ENCODE measurements at places on chromosomes 6 and 20.

DNA sequence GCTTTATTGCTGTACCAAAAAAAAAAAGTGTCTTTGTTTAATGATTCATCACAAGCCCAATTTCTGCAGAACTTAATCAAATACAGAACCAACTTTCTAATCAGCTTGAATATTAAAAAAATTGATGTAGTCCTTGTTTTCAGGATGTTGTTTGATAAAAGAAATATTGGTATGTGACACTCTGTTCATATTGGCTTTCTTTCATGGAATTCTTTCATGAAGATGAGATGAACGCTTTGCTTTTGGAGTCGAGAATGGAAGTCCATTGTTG, 184.3 kb downstream of the ZNF217 start:
- no peak for DNase-seq

DNA sequence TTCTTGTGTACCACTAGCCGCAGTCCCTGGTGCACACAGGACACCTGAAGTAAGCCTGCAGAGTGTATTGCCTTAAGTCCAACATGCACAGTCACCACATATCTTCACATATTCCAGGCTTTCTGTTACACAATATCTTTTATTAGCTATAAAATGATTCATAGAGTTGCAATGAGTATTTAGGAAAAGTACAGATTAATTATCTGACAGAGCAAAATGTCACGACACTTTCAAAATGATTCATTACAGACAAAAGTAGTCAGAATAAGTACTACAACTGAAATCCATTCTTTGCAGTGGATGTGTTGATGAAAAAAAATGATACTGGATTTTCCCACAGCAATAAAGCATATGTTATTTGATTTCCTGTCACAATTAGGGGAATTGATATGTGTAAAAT, 199.5 kb upstream of the ASCC3 start:
- DNase-seq: no peak

DNA sequence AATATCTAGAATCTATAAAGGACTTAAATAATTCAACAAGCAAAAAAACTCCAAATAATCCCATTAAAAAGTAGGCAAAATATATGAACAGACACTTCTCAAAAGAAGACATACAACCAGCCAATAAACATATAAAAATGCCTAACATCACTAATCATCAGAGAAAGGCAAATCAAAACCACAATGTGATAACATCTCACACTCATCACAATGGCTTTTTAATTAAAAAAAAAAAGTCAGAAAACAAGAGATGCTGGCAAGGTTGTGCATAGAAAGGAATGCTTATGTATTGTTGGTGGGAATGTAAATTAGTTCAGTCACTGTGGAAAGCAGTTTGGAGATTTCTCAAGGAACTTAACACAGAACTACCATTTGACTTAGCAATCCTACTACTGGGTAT, 979.6 kb upstream of the MAP3K7 start:
- no peak for DNase-seq

DNA sequence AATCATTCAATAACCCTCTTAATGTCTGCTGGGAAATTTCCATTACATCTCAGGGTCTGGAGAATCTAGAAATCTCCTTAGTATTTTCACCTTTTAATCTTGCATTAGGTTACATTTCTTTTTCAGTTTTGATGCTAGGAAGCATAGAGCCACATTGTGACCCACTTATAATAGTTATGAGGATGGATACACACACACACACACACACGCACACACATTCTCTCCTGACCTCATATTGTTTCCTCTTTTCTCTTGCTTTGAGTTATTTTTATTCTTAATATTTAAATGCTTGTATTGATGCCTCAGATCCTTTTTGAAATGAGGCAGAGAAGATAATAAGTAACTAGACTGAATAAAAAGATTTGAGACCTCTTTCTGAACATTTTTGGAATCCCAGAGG, 128.4 kb downstream of the KLHL32 start:
- no peak for DNase-seq

DNA sequence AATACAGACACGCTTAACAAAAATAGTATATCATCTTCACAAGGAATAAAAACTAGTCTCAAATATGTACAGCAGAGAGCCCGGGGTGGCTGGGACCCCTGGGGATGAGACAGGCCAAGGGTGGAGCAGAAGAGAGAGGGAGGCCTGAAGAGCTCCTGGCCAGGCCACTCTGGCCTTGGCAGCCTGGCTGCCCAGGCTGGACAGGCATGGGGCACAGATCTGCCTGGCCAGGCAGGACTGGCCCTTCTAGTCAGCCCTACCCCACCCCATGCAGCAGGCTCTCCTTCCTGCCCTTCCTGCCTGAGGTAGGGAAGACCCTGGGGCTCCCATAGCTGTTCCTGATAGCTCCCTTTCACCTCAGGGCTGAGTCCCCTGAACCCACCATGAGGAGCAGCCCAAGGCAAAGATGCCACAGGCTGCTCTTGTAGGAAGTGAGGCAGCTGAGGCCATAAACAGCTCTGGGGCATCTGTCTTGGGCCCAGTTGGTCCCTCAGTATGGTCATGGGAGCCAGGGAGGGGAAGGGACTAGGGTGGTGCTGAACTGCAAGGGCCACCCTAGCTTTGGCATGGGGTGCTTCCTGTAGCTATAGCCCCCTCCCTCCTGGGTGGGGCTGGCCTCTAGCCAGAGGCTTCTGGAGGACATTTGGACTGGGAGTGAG, 27.1 kb downstream of the COX4I2 start:
- DNase-seq: no peak

DNA sequence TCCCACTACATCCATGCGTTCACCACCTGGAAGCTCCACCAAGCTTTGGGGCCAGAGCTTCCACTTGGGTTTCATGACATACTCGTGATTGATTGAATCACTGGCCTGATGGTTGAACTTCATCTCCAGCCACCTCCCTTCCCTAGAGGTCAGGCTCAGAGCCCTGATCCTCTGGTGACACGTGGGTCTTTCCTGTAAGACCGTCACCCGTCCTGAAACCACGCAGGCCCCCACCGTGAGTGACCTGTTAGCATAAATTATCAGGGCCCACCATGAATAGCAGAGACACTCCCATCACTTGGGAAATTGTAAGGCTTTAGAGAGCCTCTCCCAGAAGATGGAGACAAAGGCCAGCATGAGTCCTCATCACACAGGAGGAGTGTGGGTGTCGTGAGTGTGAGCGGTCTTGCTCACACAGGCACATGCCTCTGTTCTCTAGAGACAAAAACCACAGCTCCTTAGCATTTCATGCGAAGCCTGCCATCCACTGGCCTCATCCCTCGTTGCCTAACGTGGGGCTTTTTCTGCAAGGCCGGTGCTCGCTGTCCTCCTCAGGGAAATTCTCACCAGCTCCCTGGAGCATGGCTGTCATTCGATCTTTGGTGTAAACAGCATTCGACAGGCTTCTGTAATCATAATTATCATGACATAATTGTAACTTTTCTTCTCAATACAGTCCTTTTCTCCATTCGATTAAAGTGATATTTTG, 65.1 kb upstream of the DUSP22 start:
- no peak for DNase-seq

DNA sequence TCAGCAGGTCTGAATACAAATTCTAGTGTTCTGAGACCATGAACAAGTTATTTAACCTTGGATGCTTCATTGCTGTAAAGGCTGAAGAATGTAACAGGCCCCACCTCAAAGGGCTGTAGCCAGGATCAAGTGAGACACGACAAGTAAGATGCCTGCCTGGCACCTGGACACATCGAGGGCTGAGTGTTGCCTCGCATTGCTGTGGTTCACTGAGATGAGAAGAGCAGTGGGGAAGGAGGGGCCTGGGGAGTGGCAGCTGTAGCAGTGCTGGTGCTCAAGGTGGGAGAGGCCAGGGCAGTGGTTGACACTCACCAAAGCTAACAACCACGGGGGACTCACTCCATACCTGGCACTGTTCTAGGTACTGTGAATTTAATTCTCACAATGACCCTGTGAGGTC, 187.8 kb downstream of the KIF16B start:
- no peak for DNase-seq

DNA sequence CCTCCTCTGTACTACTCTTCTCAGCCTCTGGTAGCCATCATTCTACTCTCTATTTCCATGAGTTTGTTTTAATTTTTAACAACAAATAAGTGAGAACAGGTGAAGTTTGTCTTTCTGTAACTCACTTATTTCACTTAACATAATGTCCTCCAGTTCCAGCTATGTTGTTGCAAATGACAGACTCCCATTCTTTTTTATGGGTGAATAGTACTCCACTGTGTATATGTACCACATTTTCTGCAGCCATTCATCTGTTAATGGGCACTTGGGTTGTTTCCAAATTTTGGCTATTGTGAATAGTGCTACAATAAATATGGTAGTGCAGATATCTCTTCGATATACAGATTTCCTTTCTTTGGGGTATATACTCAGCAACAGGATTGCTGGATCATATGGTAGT, 73.7 kb upstream of the TNFRSF21 start:
- DNase-seq: no peak

- no peak for DNase-seq
Measured at GRCh38 chr20:38315290-38315966, 11.5 kb downstream of the BPI start.

DNA sequence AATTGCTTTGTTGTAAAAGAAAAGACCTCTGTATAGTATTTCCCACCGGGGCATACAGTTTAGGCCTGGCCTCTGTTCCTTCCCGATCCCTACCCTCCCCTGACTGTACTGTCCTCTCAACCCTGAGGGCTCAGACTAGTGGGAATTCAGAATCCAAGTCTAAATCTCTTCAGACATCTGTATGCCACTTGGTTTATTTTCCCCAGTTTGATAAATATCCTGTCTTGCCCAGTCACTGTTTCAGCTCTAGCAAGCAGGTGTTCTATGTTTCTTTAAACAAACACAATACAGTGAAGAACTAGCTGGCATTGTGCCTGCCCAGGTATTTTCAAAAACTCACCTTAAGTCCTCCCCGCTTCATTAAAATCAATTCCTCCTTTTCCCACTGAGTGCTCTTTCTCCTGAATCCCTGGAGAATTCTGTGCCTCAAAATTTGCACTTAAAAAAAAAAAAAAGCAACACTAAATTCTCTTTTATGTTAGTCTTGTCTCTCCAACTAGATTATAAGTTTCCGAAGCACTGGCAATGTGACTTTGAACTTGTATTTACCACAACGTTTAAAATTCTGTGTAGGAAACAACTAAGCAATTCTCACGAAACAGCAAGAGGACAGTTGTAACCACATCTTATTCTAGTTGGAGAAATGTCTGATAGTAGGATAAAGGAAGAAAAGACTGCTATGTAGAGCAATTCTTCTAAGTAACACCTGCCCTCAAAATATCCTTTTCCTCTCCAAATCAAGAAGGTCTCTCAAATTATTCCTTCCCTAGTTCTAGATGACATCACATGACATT, 112.0 kb upstream of the CARMIL1 start:
- no peak for DNase-seq
